Stimulated activated CD4-positive, alpha-beta T cell treated with anti-CD3 and anti-CD28 coated beads, Interleukin-1b, Interleukin-23, amount 100 ng/mL, for 1 hour (primary cell): ENCODE measurements at places on chromosomes 7 and 10.

GRCh38 chr10:93917064-93917391 is 23.2 kb downstream of the SLC35G1 start:
- no peak for DNase-seq

DNA sequence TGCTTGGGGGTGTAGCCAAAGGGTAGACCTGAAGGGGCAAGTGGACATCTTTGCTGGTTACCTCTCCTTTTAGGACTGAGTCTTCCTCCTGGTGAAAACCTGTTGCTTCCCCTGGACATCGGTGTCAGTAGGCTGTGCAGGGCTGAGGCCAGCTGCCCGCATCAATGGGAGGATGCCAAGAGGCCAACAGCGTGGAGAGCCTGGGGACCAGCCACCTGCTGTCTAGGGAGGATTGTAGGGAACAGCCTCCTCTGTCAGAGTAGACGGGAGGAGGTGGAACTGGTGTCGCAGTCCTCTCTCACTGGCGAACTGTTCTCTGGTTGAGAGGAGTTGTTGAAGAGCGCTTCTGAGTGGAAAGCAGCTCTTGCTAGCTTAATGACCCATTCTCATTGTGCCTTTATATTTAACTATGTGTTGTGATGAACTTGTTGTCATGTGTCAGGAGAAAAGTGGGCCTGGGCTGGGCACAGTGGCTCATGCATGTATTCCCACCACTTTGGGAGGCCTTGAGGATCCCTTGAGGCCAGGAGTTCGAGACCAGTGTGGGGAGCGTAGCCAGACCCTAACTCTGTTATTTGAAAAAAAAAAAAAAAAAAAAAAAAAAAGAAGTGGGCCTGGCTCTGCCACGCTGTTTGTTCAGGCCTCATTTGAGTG is 1.8 kb downstream of the SUFU start:
- DNase-seq, result no peak

GRCh38 chr10:123996302-123996701 is 97.1 kb downstream of the CHST15 start:
- no peak for DNase-seq

DNA sequence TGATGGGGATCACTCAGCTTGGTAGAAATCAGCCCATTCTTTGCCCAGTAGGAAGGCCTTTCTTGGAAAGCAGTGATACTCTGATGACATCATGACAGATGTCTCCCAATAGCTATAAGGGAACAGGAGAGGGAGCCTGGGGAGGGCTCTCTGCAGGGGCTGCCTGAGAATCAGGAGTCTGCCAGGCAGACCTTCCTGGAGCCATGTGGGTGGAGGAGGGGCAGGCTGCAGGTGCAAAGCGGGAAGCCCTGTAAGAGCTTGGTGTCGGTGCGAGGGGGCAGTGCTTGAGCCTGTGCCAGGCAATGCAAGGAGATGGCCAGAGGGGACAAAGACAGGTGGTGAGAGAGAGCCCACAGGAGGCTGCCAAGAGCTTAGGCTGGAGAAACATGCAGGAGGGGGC is 5.0 kb upstream of the TNS3 start:
- DNase-seq, result no peak

DNA sequence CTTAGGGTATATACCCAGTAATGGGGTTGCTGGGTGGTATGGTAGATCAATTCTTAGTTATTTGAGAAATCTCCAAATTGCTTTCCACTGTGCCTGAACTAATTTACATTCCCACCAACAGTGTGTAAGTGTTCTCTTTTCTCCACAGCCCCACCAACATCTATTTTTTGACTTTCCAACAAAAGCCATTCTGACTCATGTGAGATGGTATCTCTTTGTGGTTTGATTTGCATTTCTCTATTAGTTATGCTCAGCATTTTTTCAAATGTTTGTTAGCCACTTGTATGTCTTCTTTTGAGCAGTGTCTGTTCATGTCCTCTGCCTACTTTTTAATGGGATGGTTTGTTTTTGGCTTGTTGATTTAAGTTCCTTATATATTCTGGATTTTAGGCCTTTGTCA is 66.4 kb downstream of the MGAM2 start:
- no peak for DNase-seq

GRCh38 chr10:75693489-75693888 is 262.1 kb downstream of the LRMDA start:
- no peak for DNase-seq

- DNase-seq, result no peak
Measured at GRCh38 chr10:124698545-124699469, 45.4 kb downstream of the FAM53B start.

DNA sequence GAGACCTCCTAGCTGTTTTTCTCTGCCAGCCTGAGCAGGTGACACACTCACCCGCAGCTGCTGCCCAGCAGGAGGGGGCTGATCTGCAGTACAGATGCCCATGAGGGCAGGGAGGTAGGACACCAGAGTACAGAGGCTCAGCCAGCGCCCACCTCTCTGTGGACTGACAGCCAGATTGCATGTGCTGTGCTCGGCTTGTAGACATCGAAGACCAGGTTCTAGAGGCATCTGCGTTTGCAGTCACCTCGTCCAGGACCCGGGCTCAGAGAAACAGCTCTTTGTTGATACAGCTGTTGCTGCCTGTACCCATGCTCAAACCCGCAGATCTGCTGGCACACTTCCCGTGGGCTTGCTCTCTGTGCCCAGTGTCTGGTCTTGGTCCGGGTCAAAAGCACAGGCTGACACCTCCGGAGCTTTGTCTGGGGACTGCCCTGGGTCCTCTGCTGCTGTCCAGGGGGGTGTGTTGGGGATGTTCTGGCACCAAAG is 224.7 kb downstream of the GLRX3 start:
- DNase-seq, result no peak

- DNase-seq, result no peak
Measured at GRCh38 chr10:104317269-104317710, 21.0 kb downstream of the ITPRIP start.

GRCh38 chr7:20503278-20503950 is 112.1 kb upstream of the ABCB5 start:
- no peak for DNase-seq

- DNase-seq, result no peak
Measured at GRCh38 chr10:13038391-13038790, 36.9 kb upstream of the CCDC3 start.

DNA sequence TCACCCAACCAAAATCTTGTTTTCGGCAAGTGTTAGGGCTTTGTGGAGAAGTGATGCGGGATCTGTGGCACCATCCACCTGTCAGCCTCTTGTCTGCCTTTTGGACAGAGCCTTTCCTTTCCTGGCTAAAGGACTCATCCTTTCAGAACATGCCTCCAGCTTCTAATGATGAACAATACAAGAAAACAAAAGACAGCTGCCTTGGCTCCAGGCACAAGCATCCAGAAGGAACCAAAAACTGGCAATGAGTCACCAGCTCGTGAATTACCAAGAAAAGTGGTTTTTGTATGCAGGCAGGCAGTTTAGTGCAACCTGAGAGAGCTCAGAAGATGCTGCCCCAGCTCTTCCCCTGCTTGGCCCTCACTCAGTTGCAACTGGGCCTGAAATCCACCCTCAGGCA is 84.6 kb upstream of the NAMPT start:
- DNase-seq, result no peak

DNA sequence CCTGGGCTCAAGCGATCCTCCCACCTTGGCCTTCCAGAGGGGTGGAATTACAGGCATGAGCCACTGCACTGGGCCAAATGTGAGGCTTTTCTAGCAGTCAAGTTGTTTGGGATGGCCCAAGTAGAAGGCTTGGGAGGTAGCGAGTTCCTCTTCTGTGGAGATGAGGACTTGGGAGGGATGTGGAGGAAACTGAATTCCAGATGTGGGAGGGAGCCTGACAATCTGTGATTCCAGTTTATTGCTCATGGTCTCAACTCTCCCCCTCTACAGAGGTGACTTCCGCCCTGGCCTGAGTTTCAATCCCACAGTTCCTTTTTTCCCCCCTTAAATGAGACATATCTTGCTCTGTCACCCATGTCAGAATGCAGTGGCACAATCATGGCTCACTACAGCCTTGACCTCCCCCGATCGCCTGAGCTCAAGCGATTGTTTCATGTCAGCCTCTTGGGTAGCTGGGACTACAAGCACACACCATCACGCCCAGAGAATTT is 3.4 kb downstream of the STYXL1 start:
- DNase-seq, result no peak

DNA sequence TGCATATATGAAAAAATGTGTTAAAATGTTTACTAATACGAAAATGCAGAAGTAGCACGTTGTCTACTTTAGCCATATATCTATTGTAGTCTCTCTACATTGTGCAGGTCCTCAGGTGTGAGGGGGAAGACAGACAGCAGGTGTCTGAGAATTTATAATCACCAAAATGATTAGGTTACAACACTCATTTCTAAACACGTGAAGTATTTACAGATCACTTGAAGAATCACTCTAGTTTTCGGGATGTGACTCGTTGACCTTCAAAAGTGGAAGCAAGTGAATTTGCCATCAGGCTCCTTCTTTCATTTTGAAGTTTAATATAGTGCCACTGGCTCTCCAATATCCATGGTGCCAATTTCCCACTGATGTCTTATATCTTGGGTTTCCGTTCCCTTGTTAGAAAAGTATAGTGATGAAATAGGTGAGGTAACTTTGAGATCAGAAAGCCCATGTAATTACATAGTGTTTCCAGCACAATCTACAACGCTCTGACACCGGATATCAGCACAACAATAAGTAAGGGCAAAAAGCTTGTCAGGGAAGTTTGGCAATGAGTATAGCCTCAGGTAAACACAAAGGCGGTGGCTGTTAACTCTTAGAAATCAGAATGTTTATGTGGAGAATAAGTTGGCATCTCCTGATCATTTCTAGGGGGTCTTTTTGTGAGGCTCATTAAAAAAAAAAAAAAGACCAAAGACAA is 57.5 kb upstream of the SP4 start:
- no peak for DNase-seq

DNA sequence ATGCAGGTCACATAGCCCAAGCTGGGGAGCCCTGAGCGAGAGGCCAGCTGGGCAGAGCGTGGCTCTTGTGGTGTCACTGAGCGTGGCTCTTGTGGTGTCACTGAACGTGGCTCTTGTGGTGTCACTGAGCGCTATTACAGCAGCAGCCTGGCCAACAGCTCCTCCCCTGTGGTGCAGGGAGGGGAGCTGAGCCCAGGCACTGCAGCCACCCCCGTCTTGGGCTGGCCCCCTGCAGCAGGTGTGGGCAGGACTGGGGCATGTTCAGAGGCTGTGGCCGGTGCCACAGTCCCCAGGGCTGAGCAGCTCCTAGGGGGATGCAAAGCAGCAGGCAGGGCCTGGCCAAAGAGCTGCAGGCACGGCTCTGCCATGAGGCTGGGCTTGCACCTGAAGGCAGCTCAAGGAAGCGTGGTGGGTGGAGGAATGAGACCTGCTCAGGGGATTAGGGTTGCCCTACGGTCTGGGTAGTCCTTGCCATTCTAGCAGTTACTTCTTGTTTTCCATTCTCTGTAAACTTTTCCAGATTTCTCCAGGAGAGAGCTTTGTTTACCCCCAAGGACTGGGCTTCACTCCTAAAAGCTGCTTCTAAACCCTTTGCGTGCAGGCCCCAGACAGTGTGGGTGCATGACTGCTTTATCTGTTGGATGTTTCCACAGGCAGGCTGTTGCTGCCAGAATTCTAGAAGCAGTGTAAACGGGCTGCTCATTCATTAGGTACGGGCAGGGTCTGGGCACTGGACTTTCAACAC is 29.2 kb downstream of the ZNF783 start:
- DNase-seq, result no peak

GRCh38 chr10:133462512-133463305 is 9.0 kb downstream of the SCART1 start:
- DNase-seq, result no peak

- DNase-seq, result no peak
Measured at GRCh38 chr7:155394413-155394812, 63.5 kb upstream of the EN2 start.

DNA sequence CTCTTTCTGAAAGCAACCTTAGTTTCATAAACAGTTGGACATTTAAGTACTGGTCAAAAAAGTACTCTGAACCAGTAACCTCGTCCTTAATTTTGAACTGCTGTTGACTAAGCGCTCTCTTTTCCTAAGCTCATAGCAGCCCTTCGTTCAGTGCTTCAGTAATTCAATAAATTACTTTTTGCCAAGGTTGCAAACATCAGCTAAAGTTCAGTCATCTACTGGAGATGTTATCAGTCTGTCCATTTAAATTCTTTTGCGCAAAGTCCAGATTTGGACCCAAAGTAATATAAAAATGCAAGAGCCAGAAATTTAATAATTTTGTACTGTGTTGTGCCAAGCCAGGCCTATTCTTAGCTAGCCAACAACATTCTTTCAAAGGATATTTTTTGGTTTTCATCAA is 8.4 kb downstream of the PTPRE start:
- DNase-seq, result no peak

- DNase-seq, result no peak
Measured at GRCh38 chr10:34045571-34046190, 711.2 kb upstream of the NRP1 start.

DNA sequence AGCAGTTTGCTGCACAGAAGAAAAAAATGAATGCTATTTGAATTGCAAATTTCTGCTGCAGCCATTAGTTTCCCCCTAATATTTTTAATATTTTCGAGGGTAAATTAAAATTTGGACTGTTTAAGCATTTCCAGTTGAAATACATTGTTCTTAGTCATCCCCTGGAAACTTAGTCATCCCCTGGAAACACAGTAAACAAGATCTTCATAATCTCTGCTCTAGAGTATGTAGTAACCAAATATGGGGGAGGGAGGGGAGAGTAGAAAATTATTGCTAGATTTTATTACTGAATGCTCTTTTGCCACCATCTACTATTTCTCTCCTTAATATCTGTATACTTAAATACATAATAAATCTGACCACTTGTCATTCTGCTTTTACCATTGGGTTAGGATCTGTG is 1053.3 kb downstream of the SORCS1 start:
- no peak for DNase-seq

DNA sequence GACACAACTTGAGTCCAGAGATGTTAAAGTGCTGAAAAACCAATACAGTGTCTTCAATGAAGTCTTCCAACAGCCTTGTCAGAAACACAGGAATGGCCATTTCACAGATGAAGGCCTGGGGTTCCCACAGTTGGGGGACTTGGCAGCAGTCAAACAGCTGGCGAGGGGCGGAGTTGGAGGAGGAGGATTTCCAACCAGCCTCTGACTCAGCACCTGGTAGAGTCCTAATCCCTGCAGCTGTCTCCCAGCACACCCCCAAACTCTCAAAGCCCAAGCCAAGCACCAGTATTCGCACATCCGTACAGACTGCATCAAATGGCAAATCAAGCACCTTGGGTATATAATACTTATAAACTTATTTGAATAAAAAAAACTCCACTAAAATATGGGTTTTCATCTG is 28.0 kb downstream of the CTBP2 start:
- no peak for DNase-seq

GRCh38 chr10:80196270-80196949 is 8.9 kb downstream of the ANXA11 start:
- DNase-seq, result no peak

- DNase-seq, result no peak
Measured at GRCh38 chr10:90028312-90028711, 326.9 kb downstream of the KIF20B start.

DNA sequence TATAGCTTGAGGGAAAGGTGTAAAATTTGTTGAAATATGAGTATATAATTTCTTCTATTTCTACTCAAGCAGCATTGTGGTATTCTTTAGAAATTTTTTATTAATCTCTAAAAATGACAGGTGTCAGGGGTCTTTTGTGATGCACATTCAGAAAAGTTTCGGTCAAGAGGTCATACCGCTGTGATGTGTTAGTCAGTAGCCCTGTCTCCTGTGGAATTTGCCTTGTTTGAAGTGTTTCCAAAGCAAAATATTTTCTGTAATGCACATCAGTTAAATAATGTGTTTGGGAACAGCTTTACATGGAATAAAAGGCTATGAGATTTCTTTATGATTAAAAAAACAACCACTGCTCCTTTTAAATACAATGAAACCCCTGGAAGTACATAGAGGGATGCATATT is 35.8 kb downstream of the FOXP2 start:
- DNase-seq, result no peak

GRCh38 chr7:17043012-17043877 is 161.5 kb upstream of the AGR3 start:
- DNase-seq, result no peak
